Body of pancreas (tissue), 4 donors: ENCODE measurements at places on chromosomes 16 and 17. TPM values are rescaled to one million over a fixed set of nuclear protein-coding genes. Genes with fewer than 3 reads are reported as not detected.

- peak; percentile 20 for DNase-seq
Observed at GRCh38 chr17:79942591-79943346, 92.9 kb downstream of the TBC1D16 start.

- DNase-seq = peak; percentile 35
Observed at GRCh38 chr17:57939797-57940196, 15.4 kb downstream of the CUEDC1 start.

UMOD gene
- 31.3 TPM for total RNA-seq

C16orf92 gene
- total RNA-seq = not detected
